ENCODE measurements at places on chromosomes 6 and 20.

DNA sequence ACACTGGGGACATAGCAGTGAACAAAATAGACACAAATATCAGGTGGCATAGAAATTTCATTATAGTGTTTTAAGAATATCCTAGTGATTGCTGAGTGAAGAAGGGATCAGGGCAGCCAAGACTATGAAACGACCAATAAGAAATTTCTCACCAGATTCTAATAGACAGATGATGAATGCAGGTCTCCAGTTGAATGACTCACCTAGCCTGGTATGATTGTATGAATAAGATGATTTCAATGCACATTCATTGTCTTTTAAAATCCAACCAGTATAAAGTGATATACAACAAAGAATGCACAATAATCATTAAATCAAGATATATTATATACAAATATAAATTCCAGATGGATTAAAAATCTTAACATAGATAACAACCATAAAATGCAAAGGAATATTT lies 124.5 kb upstream of the TENT5A start:
- DNase-seq: no peak

GRCh38 chr6:130020073-130020906 lies 1.9 kb downstream of the L3MBTL3 start:
- DNase-seq: peak; percentile 49

DNA sequence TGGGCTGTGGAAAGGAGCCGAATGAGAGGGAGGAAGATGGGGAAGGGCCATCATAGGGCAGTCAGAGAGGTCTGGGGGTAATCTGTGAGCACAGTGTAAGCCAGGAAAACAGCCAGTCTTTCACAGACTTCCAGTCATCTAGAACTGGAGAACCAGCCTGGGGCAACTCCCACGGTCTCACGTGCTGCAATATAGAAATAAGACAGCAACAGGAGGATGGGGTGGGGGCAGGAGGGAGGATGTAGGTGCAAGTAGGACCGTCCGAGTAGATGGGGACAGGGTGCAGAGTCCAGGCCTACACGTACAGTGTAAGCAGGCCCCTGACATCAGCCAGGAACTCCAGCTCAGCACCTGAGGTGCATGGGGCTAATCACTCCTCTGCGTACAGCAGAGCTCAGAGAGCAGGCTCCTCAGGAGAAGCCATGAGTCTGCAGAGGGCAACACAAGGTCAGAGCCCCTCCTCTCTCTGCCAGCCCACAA lies 58.2 kb upstream of the TNFAIP3 start:
- DNase-seq: no peak

GRCh38 chr6:30887901-30888815 lies 3.8 kb downstream of the DDR1 start:
- DNase-seq: no peak

GRCh38 chr20:36644032-36644705 lies 1.8 kb downstream of the SLA2 start:
- DNase-seq: peak; percentile 69

GRCh38 chr20:45886590-45887345 lies 654 bp downstream of the SPATA25 start:
- no peak for DNase-seq

GRCh38 chr6:121849477-121849876 lies 414.0 kb downstream of the GJA1 start:
- DNase-seq: peak; percentile 42

GRCh38 chr6:18681832-18682503 lies 294.8 kb downstream of the RNF144B start:
- no peak for DNase-seq

GRCh38 chr6:153121311-153121710 lies 9.8 kb downstream of the RGS17 start:
- no peak for DNase-seq

DNA sequence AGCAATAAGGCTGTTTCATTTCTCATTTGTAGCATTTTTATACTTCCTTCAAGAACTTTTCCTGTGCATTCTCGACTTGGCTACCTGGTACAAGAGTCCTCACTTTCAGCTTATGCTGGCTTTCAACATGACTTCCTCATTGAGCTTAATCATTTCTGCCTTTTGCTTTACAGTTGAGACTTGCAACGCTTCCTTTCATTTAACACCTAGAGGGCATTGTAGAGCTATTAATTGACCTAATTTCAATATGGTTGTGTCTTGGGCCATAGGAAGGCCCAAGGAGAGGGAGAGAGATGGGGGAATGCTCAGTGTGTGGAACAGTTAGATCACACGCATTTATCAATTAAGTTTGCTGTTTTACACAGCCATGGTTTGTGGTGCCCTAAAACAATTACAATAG lies 37.2 kb downstream of the SLC22A2 start:
- no peak for DNase-seq

DNA sequence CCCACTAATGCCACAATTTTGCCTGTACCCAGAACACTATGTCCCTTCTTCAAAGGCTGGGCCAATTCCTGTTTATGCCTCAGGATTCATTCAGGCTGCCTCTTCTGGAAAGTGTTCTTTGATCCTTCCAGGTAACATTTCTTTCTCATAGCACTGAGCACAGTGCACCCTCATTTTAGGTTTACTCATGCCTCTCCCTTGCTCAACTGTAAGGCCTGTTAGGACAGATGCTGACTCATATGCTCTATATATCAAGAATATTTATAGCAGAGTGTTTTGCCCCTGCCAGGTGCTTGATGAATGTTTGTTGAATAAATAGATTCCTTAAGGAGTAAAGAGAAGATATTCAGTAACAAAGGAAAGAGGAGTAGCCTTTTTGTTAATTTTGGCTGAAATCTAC lies 263.9 kb downstream of the PHF3 start:
- no peak for DNase-seq

GRCh38 chr6:36822506-36823269 lies 16.6 kb downstream of the CPNE5 start:
- no peak for DNase-seq

GRCh38 chr6:150118627-150119026 lies 24.2 kb upstream of the PPP1R14C start:
- no peak for DNase-seq

- DNase-seq: no peak
These were observed 861.2 kb upstream of the EYS start for GRCh38 chr6:66568271-66568670.

GRCh38 chr6:44495036-44495901 lies 107.8 kb downstream of the CDC5L start:
- DNase-seq: no peak

GRCh38 chr6:170417881-170418280 lies 111.3 kb downstream of the FAM120B start:
- DNase-seq: no peak

- no peak for DNase-seq
These were observed 1420.0 kb upstream of the EYS start for GRCh38 chr6:67127041-67127440.

- DNase-seq: no peak
These were observed 725.7 kb upstream of the FLRT3 start for GRCh38 chr20:15063081-15063480.

- no peak for DNase-seq
These were observed 56.7 kb downstream of the GJA10 start for GRCh38 chr6:89950879-89951391.

DNA sequence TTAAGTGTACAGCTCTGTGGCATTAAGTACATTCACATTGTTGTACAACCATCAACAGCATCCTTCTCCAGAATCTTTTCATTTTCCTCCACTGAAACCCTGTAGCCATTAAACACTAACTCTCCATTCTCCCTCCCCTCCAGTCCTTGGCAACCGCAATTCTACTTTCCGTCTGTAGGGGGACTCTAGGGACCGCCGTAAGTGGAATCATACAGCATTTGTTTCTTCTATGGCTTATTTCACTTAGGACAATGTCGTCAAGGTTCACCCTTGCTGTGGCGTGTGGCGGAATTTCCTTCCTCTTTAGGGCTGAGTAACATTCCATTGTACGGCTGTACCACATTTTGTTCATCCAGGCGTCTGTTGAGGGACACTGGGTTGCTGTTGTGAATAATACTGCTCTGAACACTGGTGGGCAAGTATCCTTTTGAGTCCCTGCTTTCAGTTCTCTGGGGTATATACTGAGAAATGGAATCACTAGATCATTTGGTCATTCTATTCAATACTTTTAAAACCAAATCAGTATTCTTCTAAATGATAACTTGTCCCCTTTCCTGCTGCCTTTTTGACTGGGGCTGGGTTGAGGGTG lies 50.7 kb downstream of the PPP1R3G start:
- DNase-seq: peak; percentile 63

DNA sequence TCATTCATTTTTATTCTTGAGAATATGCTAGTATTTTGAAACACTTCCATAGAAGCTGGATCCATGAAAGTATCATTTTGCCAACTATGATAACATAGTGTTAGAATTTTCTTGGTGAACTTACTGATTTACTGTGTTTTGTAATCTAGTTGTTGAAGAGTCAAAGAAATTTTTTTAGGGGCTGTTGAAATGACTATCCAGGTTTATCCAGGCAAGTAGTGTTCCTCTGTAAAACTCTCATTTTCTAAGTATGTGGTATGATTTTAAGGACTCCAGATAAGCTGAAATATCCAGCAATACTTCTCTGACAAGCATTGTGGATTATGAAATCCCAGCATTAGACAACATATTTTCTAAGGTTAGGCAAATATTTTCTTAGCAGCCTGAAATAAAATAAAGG lies 95.9 kb downstream of the GRIK2 start:
- DNase-seq: no peak

GRCh38 chr20:44018259-44018941 lies 103.7 kb downstream of the TOX2 start:
- DNase-seq: no peak

All from stimulated activated naive CD8-positive, alpha-beta T cell treated with anti-CD3 and anti-CD28 coated beads, Interleukin-15, Interleukin-2, amounts not matched to agents 100 U/mL and 50 U/mL, for 24 hours (primary cell).